ENCODE measurements at places on chromosomes 6 and 20.

- DNase-seq, result no peak
Measured at GRCh38 chr20:32110173-32110704, 725 bp downstream of the TM9SF4 start.

DNA sequence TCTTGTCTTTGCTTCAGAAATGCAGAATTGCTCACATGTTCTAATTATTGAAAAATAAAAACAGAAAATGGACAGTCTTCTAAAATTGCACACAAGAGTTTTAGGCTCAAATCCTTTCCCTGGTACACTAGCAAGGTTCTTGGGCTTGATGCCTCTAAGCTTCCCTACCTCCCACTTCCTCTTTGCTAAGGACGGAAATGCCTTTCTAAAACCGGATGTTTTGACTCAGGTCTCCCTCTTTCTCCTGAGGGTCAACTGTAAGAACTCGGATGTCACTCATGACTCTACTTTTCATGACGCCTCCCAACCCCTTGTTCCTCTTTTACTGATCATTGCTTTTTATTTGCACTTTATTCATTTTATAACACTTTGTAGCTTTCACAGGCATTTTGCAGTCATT is 613.5 kb downstream of the C6orf118 start:
- DNase-seq, result no peak

DNA sequence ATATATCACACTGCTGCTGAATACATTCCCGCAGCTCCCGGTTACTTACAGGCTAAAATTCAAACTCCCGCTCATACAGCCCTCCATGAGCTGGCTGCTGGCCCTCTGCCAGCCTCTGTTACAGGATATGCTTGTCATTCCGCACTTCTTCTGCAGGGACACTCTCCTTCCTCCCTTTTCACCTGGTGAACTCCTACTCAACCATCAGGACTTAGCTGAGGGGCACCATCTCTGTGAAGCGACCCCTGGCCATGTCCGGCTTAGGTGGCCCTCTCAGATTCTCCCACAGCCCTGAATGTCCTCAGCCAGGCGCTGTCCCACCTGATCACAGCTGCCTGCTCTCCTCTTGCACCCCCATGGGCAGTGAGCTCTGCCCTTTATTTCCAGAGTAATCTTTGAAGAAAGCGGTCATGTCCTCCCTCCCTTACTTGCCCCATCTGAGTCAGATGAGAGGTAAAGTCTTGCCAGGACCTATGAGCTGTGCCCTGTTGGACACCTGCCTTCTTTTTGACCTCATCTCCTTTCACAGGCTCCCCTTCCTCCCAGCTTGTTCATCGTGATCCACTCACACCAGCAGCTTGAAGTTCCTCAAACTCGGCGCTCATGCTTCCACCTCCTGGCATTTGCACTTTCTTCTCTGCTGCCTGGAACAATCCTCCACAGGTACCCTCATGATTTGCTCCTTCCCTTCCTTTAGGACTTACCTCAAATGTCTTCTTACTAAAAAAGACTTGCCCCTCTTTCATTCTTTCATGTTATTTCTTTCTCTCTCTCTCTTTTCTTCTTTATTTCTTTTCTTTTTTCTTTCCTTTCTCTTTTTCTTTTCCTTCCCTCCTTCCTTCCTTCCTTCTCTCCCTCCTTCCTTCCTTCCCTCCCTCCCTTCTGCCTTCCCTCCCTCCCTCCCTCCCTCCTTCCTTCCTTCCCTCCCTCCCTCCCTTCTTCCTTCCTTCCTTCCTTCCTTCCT is 5.6 kb downstream of the CYP24A1 start:
- DNase-seq, result no peak

- DNase-seq, result no peak
Measured at GRCh38 chr6:69416776-69417175, 380.0 kb downstream of the LMBRD1 start.

DNA sequence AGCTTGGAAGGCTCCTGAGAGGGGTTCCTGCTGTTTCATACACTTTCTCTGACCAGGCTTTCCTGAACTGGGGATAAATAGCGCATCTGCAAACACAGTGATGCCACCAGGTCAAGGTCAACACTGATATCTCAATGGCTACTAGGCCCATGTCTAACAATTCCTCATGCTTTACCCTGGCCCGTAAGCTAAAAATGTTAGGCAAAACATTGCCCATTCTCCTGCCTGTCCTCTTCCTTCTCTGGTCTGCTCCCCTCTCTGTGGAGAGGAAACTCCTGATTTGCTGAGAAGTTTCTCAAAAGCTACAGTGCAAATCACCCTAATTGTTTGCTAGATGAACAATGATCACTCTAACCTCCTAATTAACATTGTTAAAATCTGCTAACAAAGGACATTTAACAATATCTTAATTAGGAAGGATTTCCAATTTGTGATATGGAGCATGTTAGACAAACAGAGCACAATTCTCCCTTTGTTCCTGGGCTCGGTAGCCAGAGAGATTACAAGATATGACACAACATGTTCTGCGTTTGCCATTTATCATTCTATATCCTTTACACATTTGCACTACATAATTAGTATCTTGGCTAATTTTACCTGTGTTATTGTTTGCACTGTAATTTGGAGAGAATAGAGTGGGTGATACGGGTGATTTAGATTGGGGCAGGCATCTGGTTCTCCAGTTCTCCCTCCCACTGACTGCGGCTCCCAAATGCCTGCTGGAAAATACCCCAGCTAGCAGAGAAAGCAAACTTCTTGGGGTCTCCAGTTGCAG is 266.8 kb downstream of the CD83 start:
- DNase-seq, result no peak

- DNase-seq, result no peak
Measured at GRCh38 chr6:56863366-56863765, 91.5 kb upstream of the BEND6 start.

GRCh38 chr6:34316431-34317171 is 67.8 kb upstream of the SMIM29 start:
- no peak for DNase-seq

DNA sequence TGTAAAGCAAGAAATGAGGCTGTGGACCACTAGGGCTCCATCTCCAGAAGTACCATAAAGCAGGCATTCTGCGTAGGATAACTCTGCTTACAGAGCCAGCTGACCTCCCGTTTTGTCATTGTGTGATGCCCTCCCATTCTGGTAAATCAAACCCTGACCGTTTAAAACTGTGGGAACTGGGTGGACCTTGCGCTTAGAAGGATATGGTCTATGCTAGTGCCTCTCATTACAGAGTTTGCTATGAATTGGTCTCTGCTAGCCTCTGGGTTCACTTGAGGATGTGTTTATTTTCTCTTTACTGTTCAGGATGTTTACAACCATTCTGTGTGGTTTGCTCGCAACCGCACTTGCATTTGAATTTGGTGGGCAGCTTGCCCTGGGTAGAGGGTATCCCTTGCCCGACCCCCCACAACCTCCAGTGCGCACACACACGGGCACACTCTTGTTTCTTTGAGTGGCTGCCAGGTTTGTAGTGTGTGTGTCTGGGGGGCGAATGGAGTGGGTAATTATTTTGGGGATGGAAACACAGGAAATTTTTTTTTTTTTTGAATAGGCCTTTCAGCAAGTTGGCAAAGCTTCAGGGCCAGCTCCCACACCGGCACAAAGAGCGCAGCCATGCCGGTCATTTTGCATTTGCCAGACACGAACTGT is 198.3 kb downstream of the JARID2 start:
- DNase-seq, result no peak

GRCh38 chr6:16521528-16521927 is 239.7 kb downstream of the ATXN1 start:
- DNase-seq, result no peak

Measured in activated T-helper 9 cell treated with anti-CD3 and anti-CD28 coated beads, Interleukin-2, amount 50 U/mL, for 16 hours (primary cell).